ENCODE measurements at places on chromosomes 1 and 21.

- no peak for DNase-seq
These were observed 53.3 kb downstream of the PRDM15 start for GRCh38 chr21:41825881-41826280.

DNA sequence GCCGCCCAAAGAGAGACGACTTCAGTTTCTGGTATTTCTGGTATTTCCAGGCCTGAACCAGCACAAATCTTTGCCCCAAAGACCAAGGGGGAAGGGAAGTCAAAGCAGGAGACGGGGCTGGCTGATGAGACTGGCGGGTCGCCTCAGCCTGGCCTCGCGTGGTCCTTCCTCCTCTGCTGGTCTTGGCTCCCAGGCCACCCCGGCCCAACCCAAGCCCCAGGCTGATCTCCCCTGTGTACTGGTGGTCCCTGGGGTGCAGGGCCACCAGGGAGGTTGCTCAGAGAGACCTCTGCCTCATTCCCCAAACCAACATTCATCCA lies 19.9 kb downstream of the WNT4 start:
- no peak for DNase-seq

GRCh38 chr1:21672478-21673276 lies 3.5 kb upstream of the RAP1GAP start:
- DNase-seq = no peak

GRCh38 chr1:51584021-51584420 lies 32.9 kb upstream of the OSBPL9 start:
- DNase-seq = no peak

GRCh38 chr1:8318436-8318835 lies 522 bp downstream of the SLC45A1 start:
- no peak for DNase-seq

- DNase-seq = no peak
These were observed 75.2 kb downstream of the MPZL1 start for GRCh38 chr1:167797015-167797414.

GRCh38 chr1:103561643-103562395 lies 9.6 kb upstream of the AMY2B start:
- DNase-seq = no peak

- no peak for DNase-seq
These were observed 35.4 kb downstream of the ACTL8 start for GRCh38 chr1:17790383-17791054.

- no peak for DNase-seq
These were observed 21.4 kb downstream of the ARHGAP29 start for GRCh38 chr1:94215955-94216354.

DNA sequence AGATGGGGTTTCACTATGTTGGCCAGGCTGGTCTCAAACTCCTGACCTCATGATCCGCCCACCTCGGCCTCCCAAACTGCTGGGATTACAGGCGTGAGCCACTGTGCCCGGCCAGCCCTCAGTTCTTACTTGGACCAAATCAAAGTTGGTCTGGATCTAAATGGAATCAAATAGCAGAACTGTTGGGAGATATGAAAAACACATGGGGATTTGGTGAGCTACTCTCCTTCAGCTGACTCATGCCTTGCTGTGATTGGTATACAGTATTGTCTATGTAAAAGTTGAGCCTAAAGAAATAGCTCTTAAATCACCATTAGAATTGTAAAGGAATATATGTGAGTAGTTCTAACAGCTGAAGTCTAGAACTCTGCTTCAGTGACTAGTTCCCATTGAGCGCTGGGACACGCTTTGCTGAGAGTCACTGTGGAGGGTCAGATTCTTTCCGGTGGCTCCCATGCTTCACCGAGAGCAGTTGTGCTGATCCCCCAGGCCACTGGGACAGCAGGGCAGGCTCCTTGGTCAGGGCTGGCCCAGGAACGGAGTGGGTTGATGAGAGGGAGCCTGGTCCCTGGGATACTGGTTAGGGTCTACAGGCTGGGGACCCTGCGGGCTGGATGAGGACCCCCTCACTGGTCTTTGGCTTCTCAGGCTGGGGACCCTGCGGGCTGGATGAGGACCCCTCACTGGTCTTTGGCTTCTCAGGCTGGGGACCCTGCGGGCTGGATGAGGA lies 14.0 kb downstream of the PKNOX1 start:
- DNase-seq = no peak

DNA sequence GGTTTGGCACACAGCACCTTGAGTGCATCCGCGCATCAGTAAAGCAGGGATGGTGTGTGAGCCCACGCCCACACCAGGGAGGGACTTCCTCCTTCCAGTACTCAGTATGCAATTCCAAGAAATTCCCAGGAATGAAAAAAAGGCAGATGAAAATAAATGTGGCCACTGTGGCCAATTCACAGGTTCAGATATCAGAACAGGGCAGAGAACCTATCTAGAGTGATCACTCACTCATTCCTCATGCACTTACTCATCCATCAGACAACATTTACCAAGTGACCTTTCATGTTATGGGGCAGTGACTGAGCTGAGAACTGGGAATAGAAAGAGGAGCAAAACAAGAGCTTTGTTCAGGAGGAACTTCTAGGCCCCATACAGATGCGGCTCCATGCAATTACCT lies 113.7 kb downstream of the ZSCAN20 start:
- DNase-seq = no peak

DNA sequence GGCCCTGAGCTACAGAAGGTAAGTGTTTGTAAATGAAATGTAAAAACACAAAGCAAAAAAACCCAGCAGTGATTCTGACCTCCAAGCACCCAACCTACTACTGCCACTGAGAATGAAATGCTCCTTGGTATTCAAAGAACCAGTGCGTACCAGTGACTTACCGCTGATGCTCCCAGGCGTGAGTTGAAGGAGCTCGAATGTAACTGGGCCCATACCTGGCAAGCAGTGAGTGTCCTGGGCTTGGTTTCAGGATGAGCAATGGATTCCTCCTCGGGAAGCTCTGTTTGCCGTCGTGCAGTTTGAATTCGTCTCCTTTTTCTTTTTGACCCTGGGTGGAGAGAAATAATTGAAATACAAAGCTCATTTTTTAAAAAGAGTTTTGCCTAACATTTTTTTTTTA lies 121.9 kb downstream of the ATG4C start:
- no peak for DNase-seq

DNA sequence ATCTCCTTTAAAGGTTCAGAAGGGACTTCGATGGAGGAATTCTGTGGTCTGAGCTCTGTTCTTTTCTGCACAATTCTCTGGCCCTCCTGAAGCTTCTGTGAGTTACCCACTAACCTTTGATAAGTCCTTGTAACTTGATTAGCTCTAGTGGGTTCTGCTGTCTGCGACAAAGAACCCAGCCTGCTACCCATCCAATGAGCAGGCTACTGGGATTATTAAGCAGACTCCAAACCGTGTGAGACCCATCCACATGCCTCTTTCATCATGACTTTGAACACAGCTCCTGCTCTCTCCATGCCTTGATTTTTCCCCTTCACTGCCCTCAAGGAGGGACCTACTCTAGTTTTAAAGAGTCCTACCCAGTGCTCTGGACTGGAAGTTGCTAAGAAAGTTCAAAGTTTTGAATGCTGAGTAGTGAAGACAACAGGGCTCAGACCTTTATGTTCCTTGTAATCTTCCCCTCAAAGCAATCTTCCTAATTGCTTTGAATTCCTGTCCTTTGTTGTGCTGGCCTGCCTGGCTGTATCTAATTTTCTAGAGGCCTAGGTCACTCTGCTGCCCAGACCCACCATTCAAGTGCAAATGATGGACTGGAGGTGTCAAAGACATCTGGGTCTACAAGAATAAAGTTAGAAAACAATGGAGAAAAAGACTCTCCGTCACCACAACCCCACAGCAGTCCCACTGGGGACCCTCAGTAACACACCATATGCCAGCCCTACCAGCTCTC lies 146.9 kb downstream of the RHOU start:
- no peak for DNase-seq

DNA sequence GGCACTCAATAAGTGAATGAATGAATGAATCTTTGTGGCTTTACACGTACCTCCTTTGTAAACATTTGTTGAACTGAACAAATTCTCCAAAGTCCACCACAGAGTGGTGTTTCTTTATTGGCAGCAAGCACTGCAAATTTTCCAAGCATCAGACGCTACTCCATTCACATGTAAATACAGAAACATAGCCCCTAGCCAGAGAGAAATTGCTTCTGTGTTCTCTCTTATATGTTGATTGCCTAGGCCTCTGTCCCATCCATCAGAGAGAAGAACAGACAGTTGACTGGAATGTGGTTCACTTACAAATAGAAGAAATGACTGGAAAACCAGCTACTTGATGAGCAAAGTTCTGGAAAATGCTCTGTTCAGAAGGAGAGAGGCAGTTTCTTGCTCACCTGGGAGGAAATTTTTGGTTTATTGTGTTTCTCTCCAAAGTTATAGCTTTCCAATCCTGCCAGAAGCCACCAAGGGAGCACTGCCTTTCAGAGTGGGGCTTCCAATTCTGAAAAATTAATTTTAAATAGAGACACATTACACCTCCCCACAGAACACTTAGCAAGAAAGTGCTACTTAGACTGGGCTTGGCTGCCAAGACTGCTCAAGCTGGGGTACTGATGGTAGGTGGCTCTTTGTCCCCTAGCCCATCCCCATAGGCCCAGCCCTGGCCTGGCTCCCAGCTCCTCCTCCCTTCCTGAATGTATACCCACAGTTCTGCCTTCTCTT lies 18.1 kb upstream of the KIRREL1 start:
- no peak for DNase-seq

DNA sequence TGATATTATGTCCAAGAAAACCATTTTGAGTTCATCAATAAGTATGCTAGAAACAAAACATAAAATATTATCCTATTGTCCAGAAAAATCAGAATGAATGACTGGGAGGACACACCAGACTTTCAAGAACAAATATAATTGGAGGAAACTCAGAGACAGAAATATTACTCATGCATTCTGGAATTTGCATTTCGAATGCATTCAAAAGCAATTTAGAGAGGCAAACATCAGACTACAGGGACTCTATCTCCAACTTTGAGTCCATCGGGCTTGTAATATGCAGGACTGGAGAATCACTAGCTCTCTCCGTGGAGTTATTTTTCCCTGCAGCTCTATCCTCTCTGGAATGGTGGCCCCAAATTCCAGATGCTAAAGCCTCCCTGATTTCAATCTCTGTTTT lies 161.8 kb downstream of the CDC42BPA start:
- no peak for DNase-seq

GRCh38 chr1:161342177-161342576 lies 25.5 kb downstream of the CFAP126 start:
- DNase-seq = no peak

GRCh38 chr21:24890021-24890420 lies 717.3 kb downstream of the MRPL39 start:
- DNase-seq = no peak

- no peak for DNase-seq
These were observed 151.2 kb upstream of the DPYD start for GRCh38 chr1:98072047-98072446.

GRCh38 chr1:80657044-80657643 lies 1143.6 kb upstream of the ADGRL2 start:
- DNase-seq = no peak

GRCh38 chr1:172006660-172007059 lies 165.4 kb downstream of the DNM3 start:
- no peak for DNase-seq

GRCh38 chr1:214281720-214282629 lies 1.0 kb downstream of the SMYD2 start:
- DNase-seq = no peak

GRCh38 chr1:24468685-24469316 lies 33.8 kb upstream of the RCAN3 start:
- DNase-seq = no peak

- no peak for DNase-seq
These were observed 235.9 kb downstream of the FAM72C start for GRCh38 chr1:143735764-143736461.

GRCh38 chr1:97608272-97608671 lies 312.6 kb downstream of the DPYD start:
- no peak for DNase-seq

DNA sequence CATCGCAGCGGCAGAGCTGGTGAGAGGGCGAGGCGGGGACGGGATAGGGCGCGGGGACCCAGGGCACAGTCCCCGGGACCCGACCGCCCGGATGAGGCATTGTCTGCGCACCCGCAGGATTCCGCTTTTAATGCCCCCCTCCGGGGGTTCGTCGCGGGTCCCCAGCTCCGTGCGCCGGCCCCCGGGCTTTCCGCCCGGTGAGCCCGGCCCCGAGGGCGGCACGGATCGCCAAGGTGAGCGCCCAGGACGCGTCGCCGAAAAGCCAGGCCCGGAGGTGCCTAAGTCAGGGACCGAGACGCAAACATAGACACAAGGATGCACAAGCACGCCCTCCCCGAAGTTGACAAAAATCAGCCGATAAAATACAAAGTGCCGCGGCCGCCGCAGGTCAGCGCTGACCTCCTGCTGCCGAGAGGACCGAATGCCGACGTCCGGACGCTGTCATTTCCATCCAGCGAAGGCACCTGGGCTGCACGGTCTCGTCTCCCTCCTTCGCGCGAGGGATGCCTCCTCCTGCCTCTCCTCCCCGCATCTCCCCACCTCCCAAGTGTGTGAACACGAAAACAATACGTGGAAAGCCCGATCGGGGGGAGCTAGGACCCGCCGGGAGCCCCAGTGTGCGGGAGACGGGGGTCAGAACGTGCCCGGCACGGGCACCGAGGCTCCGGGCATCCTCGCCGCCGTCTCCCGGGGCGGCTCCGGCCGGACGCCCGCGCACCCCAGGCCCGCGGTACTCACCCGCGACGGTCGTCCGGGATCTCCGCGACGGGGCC lies 101.1 kb upstream of the SOD1 start:
- peak; percentile 85 for DNase-seq

GRCh38 chr1:199054694-199055093 lies 415.9 kb downstream of the PTPRC start:
- DNase-seq = no peak

GRCh38 chr1:228814176-228814575 lies 78.9 kb downstream of the RHOU start:
- no peak for DNase-seq

DNA sequence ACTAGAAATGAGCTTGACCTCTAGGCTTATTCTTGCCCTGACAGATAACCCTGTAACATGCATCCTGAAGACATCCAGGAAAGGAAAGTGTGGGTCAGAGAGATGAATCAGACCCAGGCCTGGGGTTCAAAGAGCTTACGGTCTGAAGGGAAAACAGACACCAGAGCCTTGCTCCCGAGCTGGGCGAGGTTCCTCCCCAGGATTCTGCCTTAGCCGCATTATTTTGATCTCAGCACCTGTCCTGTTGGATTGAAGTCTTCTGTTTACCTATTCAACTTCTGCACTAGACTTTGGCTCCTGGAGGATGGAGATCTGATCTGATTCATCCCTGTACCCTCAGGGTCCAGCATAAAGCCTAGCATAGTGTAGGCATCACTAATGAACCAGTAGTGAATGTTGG lies 1.9 kb downstream of the CYP4B1 start:
- no peak for DNase-seq

Measured in NCI-H526 (cell line).